Nucleus accumbens (tissue), 56 donors: ENCODE measurements at places on chromosomes 3 and 15.
A peak's percentile ranks its signal among the peaks of the same experiment; 100 is the strongest.

GRCh38 chr3:61847784-61848462 is 286.6 kb downstream of the PTPRG start:
- no peak for DNase-seq

DNA sequence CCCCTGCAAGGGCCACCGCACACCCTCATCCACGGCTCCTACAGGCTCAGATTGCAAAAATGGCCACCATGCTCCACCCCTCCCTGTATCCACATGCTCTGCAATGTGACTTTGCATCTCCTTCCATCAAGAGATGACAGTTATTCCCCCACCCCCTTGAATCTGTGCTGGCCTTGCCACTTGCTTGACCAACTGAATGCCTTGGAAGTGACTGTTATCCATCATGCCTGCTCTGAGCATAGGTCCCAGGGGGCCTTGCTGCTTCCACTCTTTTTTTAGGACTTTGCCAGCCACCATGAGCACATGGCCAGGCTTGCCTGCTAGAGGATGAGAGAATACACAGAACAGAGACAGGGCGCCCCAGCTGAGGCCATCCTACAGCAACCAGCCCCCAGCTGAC is 13.6 kb downstream of the HAPLN3 start:
- no peak for DNase-seq

DNA sequence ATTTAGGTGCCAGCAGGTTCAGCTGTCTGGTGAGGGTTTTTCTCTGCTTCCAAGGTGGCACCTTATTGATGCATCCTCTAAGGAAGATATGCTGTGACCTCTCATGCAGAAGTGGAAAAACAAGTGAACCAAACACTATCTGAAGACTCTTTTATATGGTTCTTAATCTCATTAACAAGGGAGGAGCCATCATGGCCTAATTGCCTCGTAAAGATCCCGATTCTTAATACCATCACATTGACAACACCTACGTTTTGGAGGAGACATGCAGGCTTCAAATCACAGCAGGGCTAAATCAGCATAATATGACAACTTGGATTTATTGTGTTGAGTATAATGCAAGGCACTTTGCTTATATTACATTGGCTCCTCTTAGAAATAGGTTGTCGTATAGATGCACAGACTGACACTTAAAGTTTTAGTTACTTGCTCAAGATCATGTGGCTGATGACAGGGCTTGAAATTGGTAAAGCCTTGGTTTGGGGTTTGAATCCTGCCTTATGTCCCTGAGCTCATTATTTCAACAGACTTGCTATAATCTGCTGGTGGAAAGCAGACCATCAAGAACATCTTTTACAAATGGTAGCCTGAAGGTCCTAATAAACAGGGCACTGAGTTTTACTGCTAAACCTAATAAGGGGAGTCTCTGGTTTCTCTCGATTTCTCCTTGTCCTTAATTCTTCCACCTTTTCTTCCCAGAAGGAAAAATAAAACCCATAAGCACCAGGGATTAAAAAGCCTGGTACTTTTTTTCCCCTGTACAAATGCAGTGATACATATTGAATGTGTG is 88.2 kb downstream of the PTPRG start:
- no peak for DNase-seq

- DNase-seq = no peak
These were observed 132.7 kb downstream of the ATP8B4 start for GRCh38 chr15:49986326-49986725.

DNA sequence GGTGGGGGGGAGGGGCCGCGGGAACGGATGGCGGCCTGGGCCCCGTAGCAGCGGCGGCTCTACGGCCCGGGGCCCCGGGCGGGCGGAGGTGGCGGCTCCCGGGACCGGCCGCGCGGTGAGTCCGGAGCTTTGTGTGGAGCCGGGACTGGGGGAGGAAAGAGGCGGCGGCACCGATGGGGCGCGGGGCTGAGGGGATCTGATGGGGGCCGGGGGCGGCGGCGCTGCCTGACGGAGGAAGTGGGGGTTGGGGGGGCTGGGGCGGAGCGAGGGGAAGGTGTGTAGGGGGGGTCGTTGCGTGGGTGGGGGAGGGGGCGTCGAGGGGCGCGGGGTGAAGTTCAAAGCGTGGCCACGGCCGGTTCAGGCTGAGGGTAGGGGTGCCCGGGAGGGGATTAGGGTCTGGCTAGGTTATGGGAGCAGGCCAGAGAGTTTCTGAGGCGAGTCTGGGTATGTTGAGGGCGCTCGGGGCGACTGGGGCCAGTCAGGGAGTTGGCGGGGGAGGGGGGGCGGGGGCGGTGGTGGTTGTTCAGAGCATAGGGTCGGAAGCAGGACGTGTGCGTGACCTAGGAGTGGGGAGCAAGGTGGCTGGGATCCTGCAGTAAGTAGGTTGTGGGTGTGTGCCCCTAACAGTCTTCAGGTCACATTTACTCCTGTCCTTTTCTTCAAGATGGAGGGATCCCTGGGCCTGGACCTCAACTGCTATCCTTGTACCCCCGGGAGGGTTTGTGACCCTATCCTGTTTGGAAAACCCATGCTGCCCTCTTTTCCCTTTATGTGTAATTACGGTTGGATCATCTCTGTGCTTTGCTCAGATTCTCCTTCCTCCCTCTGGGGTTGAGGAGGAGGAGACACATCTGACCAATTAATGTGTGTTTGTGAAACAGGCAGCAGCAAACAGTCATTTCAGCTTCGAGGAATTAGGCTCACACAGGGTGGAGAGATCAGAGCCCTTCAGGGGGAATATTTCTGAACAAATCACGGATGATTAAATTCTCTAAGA is 644 bp downstream of the ZNF609 start:
- peak; percentile 33 for DNase-seq

DNA sequence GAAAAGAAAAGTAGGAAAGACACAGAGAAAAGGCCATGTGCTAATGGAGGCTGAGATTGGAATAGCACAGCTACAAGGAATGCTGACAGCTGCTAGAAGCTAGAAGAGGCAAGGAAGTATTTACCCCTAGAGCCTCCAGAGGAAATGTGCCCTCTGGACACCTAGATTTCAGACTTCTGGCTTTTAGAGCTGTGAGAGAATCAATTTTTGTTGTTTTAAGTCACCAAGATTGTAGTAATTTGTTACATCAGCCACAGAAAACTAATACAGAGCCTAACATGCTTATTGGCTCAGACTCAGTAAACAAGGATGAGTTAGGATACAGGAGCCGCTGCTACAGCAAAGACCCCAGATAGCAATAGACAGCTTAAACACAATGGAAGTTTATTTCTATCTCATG is 33.1 kb upstream of the GLCE start:
- no peak for DNase-seq

DNA sequence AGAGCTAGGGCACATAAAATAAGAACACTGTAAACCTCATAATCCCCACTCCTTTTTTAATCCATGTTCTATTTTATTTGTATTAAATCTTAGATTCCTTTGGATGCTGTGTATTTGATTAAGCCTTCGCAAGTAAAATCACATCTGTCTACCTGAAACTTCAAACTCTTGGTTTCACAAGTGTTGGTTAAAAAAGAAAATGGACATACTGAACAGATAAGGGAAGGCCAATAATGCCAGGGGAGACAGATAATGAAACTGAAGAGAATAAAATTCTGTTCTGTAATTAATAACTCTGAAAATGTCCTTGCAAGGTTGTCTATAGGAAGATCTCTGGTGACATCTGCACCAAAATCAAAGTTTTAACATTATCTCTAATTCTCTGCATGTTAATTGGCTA is 114.2 kb downstream of the ULK4 start:
- no peak for DNase-seq

DNA sequence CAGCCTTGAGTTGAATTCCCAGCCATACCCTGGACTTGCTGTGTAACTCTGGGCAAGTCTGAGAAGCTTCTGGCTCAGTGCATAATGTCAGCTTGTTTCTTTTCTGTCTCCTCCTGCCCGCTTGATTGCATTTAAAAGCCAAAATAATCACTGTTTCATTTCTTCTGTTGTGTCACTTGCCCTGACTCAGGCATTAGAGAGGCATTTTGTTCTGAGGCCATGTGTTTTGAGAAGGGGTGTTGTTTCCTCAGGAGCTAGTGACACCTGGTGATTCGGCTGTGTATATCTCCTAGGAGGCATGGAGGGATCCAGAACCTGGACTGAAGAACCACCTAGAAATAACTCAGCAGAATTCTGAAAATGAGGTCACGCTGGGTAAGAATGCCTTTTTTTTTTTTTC is 16.0 kb downstream of the WDR73 start:
- DNase-seq = no peak

GRCh38 chr3:171468296-171468906 is 8.2 kb upstream of the TNIK start:
- no peak for DNase-seq

DNA sequence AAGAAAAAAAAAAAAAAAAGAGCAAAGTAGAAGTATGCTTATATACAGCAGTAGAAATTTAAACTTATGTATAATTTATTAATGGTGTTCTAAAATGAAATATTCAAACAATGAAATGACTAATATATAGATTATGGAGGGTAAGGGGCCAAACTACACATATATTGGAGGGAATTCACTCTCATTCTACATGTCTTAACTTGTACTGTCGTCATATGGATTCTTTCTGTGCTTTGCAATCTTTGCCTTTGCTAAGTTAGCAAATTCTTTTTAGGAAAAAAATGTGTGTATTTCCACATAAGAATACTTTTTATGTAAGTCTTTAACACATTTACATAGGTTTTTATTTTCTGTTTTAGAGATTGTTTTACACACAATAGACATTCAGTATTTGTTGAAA is 118.9 kb upstream of the MBNL1 start:
- DNase-seq = no peak

GRCh38 chr15:68691705-68692104 is 112.9 kb downstream of the CORO2B start:
- no peak for DNase-seq

- DNase-seq = no peak
These were observed 104.5 kb upstream of the BFSP2 start for GRCh38 chr3:133295199-133295901.

GRCh38 chr3:65575376-65575840 is 463.3 kb downstream of the MAGI1 start:
- DNase-seq = no peak

GRCh38 chr3:124615896-124616543 is 114.2 kb upstream of the UMPS start:
- no peak for DNase-seq

- DNase-seq = no peak
These were observed 11.0 kb upstream of the PLXNA1 start for GRCh38 chr3:126971891-126972351.

- DNase-seq = no peak
These were observed 5.0 kb upstream of the NCBP2 start for GRCh38 chr3:196947136-196947859.

DNA sequence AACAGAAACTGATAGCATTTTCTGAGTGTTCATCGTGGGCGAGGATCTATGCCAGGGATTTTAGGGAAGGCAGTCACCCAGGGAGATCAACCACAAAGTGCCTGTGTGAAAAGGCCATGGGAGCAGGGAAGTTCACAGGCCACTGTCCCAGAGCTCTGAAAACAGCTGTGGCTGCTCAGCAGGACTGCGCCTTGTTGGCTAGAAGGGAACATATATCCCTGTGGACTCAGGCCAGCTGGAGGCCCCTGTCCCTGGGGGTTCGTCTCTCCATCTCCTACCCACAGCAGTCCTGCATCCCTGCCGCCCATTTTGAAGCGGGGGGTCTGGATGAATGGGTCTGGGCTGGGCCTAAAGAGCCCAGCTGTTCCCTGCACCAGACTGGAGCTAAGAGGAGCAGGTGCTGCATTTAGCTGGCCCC is 27.8 kb downstream of the PPCDC start:
- no peak for DNase-seq

GRCh38 chr3:167811031-167811430 is 75.5 kb downstream of the SERPINI1 start:
- DNase-seq = no peak

- DNase-seq = no peak
These were observed 2.9 kb upstream of the MANF start for GRCh38 chr3:51382076-51382745.

DNA sequence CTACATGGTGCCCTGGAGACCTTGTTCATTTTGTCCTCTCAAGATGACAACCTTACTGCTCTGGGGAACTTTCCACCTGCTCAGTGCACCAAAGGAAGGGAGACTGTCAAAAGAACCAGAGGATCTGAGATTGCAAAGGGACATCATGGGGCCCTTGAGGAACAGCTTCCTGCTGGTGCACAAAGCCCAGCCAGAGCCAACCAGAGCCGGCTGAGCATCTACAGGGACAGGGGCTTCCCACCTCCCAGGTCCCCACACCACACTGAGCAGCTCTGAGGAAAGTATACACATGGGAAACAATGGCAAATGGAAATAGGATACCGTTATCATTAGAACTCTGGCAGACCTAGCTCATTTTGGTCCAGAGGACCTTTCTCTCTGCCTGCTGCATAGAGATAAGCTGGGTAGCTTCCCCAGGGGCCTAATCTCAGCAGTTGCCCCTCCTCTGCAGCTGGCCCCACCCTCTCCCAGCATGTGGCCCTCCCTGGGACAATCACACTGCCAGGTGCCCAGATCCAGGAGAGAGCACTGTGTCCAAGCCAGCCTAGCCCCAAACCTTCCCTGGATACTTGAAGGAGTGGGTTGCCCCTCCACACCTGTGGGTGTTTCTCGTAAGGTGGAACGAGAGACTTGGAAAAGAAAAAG is 123.4 kb upstream of the PRR20G start:
- DNase-seq = no peak

DNA sequence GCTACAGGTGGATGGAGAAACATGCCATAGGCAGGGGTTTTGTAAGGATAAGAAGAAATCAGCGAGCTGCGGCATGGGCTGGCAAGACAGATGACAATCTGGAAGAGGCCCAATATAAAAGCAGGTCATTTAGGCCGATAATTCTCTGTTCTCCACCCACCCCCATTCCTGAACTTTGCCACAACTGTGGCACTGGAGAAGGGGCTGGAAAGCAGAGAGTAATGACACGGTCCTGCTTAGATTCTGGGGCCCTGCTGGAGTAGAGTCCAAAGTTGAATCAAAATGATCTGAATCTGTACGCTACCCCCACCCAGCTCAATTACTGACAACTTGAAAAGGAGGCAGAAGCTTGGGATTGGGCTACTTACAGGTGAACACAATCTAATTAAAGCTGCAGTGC is 18.4 kb upstream of the BUB1B start:
- no peak for DNase-seq

GRCh38 chr3:134641671-134642300 is 9.0 kb downstream of the KY start:
- no peak for DNase-seq

GRCh38 chr3:100261485-100261903 is 702 bp downstream of the TBC1D23 start:
- no peak for DNase-seq

DNA sequence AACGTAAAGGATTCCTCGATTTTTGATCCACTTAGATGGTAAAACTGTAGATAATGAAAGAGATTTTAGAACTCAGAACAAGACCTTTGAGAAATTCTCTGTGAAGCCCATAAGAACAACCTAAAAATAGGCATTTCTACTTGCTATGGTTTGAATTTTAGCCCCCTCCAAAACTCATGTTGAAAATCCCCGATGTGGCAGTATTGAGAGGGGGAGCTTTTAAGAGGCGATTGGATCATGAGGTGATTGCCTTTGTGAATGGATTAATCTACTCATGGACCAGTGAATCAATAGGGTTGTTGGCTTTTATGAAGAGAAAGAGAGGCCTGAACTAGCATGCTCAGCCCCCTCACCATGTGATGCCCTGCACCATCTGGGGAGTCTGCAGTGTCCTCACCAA is 20.2 kb upstream of the AHSG start:
- no peak for DNase-seq

- no peak for DNase-seq
These were observed 1.4 kb upstream of the AP4E1 start for GRCh38 chr15:50906954-50907600.

GRCh38 chr3:79041621-79042020 is 726.2 kb downstream of the ROBO1 start:
- no peak for DNase-seq

GRCh38 chr15:30068326-30068725 is 14.4 kb upstream of the GOLGA8J start:
- no peak for DNase-seq

GRCh38 chr3:147390589-147391569 is 15.5 kb downstream of the ZIC4 start:
- DNase-seq = no peak
